Fibroblast of skin of right quadriceps (primary cell): ENCODE measurements at places on chromosomes 3 and 15.

- peak; percentile 10 for DNase-seq
Measured at GRCh38 chr3:72889310-72890165, 1.7 kb downstream of the GXYLT2 start.

DNA sequence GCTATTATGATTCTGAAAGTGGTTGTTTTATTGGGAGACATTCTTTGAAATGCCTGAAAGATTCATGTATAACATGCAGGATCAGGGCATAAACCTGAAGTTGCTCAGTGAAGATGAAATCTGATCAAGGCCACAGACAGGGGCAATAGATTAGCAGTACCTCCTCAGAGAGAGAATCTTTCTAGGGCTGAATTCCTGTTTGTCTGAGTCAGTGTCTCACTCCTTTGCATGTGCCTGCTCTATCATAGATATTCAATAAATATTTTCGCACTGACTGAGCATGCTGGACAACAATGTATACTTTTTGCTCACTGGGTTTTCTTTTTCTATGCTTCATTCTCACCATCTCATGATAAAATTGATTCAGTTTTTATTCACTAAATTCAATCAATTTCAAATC lies 49.8 kb upstream of the PFN2 start:
- DNase-seq = peak; percentile 81

GRCh38 chr3:18111796-18112232 lies 313.3 kb downstream of the SATB1 start:
- no peak for DNase-seq

- peak; percentile 56 for DNase-seq
Measured at GRCh38 chr3:27613846-27614500, 108.2 kb downstream of the EOMES start.

DNA sequence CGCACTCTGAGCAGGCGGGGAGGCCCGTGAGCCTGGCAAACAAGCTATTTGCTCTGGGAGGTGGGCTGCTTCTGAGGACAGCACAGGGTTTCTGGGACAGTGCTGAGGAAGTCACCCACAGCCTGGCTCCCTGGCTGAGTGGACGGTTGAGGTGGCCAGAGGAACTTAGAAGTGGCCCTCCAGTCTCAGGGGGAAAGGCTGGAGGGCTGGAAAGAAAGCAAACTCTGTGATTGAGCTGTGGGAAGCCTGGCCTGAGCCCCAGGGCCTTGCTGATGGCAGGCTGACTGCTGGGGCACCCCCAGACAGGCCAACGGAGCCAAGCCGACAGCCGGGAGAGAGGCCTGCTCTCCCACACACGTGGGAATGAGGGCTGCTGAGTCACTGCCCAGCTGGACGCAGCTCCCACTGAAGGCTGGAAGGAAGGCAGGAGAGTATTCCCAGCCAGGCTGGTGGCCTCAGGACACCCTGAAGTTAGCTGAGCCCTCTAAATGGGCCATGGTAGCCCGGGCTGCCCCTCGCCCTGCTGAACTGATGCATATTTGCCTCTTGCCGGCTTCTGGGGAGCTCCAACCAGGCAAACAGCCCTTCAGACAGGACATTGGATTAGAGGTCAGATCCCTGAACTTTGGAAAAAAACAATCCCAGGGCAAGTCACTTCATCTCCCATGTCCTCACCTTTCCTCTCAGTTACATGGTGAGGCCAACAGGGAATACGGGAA lies 98.0 kb upstream of the TLE3 start:
- DNase-seq = peak; percentile 68

- DNase-seq = no peak
Measured at GRCh38 chr3:62939707-62940106, 64.5 kb upstream of the CADPS start.

GRCh38 chr3:158763421-158763820 lies 31.2 kb upstream of the RARRES1 start:
- DNase-seq = no peak

GRCh38 chr3:156632601-156633000 lies 41.8 kb upstream of the TIPARP start:
- no peak for DNase-seq

DNA sequence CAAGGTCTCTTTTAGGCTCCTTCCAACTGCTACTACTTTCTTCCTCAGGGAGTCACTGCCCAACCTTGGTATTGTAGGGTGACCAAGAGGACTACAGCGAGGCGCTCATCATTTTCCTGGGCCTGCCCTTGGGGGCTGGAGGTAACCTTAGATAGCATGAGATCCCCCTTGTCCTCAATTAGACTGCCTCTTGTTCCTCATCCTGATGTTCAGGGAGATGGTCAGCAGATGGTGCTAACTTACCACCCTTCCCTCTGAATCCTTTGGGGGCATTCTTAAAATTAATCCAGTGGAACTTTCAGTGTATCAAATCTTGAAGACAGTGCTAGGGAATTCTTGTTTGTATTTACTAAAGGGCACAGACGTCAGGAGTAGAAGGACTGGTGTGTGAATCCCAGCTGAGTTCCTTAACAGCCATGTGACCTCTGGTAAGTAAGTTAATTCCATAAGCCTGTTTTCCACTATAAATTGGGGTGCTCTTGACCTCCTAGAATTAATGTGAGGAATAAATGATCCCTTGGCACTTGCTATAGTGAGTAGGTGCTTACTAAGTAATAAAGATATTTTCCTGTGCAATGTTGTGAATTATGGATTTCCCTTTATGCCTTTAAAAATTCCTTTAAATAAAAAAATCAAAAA lies 4.1 kb upstream of the CLPX start:
- peak; percentile 64 for DNase-seq

DNA sequence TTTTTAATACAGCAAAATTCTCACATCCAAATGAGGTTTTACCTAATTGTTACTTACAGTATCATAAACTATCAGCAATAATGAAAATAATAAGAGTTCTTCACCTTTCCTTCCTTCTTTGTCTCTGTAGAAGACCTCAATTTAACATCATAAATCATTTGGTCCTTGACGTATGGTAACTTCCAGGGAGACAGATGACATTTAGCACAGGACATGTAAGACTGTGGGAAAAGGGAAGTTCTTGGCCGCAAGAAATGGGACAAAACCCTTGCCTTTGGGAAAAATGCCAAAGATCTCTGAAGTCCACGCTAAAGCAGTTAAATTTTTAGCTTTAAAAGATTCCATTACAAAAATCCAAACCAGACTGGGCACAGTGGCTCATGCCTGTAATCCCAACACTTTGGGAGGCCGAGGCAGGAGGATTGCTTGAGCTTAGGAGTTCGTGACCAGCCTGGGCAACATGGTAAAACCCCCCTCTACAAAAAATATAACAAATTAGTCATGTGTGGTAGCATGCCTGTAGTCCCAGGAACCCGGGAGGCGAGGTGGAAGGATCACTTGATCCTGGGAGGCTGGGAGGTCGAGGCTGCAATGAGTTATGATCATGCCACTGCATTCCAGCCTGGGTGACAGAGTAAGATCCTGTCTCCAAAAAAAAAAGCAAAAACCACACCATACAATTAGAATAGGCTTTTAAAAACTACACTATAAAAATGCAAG lies 8.8 kb downstream of the PTPN9 start:
- DNase-seq = peak; percentile 8

DNA sequence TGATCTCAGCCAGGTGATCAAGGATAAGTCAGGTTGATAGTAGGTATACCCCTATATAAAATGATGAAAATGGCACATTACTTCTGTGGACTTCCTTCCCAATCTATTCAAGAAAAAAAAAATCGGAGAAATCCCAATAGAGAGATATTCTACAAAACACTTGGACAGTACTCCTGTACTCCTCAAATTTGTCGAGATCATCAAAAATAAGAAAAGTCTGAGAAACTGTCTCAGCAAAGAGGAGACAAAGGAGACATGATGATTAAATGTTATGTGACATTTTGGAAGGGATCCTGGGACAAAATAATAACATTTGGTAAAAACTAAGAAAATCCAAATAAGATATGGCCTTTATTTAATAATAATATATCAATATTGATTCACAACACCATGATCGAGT lies 94.6 kb downstream of the DCLK3 start:
- DNase-seq = no peak

GRCh38 chr15:27692438-27692837 lies 406.7 kb downstream of the OCA2 start:
- DNase-seq = no peak

DNA sequence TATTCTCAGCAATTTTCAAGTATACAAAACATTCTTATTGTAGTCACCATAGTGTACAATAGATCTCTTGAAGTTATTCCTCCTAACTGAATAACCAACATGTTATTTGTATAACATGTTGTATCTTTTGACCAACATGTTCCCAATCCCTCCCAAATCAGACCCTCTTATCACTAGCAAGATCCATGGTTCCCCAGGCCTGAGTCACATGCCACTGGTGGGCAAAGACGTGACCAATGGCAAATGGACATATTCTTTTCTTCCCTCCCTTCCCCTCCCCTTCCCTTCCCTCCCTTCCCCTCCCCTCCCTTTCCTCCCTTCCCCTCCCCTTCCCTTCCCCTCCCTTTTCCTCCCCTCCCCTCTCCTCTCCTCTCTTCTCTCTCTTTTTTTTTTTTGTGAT lies 45.4 kb downstream of the AMOTL2 start:
- no peak for DNase-seq

- peak; percentile 65 for DNase-seq
Measured at GRCh38 chr15:56496635-56497034, 31.7 kb upstream of the MNS1 start.

- DNase-seq = no peak
Measured at GRCh38 chr15:63970621-63971426, 75.5 kb downstream of the DAPK2 start.

- DNase-seq = peak; percentile 65
Measured at GRCh38 chr3:193590088-193590856, 2.7 kb upstream of the OPA1 start.

GRCh38 chr3:57226176-57226575 lies 1.4 kb upstream of the APPL1 start:
- no peak for DNase-seq

- DNase-seq = no peak
Measured at GRCh38 chr15:99167201-99167600, 62.3 kb downstream of the SYNM start.

GRCh38 chr3:43686333-43686699 lies 4.4 kb upstream of the ABHD5 start:
- DNase-seq = no peak

GRCh38 chr3:146100180-146100579 lies 60.8 kb downstream of the PLOD2 start:
- no peak for DNase-seq

- DNase-seq = peak; percentile 59
Measured at GRCh38 chr15:43769584-43770228, 7.1 kb downstream of the ELL3 start.

DNA sequence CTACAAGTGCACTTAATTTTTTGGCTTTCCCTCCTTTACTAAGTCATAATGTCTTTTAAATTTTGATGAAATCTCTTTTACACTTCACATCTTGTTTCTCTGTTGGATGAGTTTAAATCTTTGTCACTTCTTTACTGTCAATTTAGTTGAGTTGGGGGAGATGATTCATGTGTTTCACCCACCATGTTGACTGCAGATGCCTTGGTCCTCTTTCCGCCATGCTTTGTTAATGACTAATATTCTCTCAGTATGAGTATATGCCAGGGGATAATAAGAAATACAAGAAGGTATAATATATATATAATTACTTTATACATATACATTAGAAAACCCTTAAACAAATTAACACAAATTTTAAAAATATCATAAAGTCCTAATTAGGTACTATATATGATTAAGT lies 149.7 kb upstream of the SPRED1 start:
- no peak for DNase-seq

DNA sequence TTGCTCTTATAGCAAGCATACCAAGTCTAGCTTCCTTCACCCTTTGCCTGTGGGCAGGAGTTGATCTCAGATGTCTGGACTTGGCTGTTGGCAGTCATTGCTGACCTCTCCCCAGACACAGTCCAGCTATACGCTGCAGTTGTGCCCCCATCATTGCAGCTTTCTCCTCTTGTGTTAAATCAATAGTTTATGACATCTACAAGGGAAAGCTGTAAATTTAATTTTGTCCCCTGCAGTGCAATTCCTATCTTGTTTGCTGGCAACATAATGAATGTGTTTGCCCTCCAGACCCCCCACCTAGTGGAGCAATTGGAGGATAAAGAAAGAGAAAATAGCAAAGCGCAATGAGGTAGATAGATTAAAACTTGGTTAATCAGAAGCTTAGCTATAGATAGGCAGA lies 280.2 kb downstream of the LSAMP start:
- DNase-seq = no peak

DNA sequence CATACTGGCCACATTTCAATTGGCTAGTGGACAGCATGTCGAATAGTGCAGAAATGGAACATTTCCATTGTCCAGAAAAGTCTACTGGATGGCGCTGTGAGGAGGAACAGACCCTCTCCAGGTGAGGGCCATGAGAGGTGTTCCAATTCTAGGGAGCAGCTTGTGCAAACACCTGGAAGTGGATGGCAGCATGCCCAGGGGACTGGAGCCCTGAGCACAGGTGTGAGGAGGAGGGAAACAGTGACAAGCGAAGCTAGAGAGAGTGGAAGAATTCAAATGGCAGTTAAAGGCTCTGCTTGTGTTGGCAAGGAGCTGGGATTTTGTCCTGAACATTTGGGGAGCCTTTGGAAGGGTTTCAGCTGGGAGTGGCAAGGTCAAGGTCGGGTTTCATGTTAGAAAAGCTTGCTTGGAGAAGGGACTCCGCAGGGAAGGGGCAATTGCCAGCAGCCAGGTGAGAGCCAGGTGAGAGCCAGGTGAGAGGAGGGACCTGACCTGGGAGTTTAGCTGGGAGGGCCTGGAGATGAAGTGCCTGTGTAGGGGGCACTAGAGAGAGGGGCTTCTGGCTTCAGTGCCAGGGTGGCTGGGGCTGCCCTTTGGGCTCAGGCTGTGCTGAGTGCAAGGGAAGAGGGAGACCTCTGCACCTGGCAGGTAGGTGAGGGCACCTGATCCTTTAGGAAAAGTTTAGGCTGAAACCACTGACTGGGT lies 93.8 kb downstream of the LINGO1 start:
- DNase-seq = no peak

- DNase-seq = no peak
Measured at GRCh38 chr3:73773233-73773632, 148.5 kb upstream of the PDZRN3 start.

- no peak for DNase-seq
Measured at GRCh38 chr3:131898346-131898745, 136.5 kb downstream of the CPNE4 start.

DNA sequence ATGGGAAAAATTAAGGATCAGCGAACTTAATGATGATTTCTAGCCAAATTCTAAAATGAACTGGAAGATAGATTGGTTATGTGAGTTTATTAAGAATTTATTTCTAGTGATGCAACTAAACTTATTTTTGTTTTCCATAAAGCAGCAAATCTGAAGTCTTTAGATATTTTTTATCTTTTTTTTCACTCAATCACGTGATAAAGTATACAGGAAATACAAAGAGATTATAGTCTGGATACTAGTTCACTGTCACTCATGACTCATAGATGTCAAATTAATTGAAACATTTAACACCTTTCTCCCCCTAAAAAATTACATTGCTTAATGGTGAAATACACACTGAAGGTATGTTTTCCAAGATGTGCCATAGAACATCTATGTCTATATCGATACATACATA lies 416.9 kb downstream of the TUSC7 start:
- DNase-seq = no peak
